ENCODE measurements at places on chromosomes 16 and 17.

GRCh38 chr16:8459085-8459733 is 131.1 kb downstream of the TMEM114 start:
- DNase-seq: no peak

DNA sequence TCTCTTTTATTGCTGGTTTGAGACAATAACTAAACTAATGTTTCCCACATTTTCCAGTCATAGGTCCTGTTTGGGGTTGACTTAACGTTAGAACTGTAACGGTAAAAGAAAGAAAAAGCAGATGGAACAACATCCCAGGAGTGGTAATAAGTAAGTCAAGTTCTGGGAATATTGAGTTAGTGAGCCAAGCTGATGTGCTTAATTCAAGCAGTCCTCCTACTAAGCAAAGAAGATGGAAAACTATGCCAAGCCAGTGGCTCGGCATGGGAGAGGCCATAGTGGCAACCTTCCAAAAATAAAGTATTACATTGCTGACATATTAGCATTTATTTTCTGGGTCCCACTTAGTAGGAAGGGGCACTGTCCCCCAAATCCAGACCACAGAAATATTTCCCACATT is 161.7 kb upstream of the CDH5 start:
- no peak for DNase-seq

GRCh38 chr16:57462978-57463362 is 491 bp downstream of the POLR2C start:
- DNase-seq: no peak

GRCh38 chr17:19897903-19898302 is 30.2 kb upstream of the ULK2 start:
- DNase-seq: no peak

DNA sequence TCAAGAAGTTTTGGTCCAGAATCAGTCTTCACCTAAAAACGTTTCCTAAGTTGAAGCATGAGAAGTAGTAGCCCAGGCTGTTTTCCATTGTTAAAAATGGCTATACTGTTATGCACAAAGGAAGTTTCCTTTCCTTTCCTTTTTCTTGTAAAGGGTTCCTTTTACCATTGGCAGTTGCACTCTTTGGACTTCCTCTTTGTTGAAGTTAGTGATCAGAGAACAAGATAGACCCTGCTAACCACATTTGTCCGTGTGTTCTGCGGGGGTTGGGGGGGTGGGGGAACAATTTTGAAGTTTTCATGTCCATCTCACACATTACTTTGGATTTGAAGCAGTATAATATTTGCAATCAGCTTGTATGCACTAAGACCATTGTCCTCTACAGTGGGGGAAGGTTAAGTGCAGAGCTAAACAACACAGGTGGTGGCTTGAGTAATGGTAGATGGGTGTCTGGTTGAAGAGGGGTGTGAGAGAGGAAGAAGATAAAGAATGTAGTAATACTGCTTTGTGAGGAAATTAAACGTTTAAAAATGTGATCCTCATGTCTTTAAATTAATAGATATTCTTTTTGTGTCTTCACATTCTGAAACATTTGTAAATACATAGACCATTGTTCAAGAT is 1.4 kb downstream of the LPCAT2 start:
- DNase-seq: peak; percentile 41

- DNase-seq: peak; percentile 85
Measured at GRCh38 chr16:56988948-56989945, at the start of gene NLRC5. TSS of gene NLRC5 (plus strand) at chr16:56989557. CDS start at chr16:57020713, 31,156 bp downstream.

- peak; percentile 82 for DNase-seq
Measured at GRCh38 chr16:11105038-11105903, 150.7 kb downstream of the SOCS1 start.

- DNase-seq: no peak
Measured at GRCh38 chr17:50240851-50241250, 33.4 kb upstream of the TMEM92 start.

GRCh38 chr16:4461250-4462085 is 13.0 kb downstream of the NMRAL1 start:
- no peak for DNase-seq

DNA sequence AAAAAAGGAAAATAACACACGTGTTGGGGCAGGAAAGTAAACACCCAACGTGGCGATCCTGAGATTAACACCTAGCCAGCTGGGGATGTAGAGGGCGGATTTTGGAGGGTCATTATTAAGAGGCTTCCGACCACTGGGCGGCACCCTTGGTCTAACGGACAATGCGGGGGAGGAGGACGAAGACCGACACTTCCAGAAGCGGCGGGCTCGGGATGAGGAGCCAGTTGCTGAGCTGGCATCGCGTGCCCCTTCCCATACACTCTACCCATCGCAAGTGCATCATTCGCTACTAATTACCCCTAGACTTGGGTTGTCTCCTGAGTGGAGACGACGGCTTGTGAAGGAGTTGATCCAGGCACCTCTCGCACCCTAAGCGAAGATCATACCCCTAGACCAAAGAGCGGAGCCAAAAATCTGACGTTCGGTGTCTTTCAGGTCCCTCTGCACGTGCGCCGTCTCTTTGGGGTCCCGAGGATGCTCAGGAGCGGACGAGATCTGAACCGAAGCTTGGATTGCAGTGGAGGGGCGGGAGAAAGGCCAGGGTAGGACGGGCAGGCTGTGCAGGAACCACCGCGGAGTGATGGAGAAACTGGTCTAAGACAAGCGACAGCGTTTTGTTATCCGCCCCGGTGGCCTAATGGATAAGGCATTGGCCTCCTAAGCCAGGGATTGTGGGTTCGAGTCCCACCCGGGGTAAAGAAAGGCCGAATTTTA is 17.6 kb downstream of the ZNF213 start:
- peak; percentile 67 for DNase-seq

GRCh38 chr17:19939993-19940721 is 37.5 kb downstream of the AKAP10 start:
- no peak for DNase-seq

DNA sequence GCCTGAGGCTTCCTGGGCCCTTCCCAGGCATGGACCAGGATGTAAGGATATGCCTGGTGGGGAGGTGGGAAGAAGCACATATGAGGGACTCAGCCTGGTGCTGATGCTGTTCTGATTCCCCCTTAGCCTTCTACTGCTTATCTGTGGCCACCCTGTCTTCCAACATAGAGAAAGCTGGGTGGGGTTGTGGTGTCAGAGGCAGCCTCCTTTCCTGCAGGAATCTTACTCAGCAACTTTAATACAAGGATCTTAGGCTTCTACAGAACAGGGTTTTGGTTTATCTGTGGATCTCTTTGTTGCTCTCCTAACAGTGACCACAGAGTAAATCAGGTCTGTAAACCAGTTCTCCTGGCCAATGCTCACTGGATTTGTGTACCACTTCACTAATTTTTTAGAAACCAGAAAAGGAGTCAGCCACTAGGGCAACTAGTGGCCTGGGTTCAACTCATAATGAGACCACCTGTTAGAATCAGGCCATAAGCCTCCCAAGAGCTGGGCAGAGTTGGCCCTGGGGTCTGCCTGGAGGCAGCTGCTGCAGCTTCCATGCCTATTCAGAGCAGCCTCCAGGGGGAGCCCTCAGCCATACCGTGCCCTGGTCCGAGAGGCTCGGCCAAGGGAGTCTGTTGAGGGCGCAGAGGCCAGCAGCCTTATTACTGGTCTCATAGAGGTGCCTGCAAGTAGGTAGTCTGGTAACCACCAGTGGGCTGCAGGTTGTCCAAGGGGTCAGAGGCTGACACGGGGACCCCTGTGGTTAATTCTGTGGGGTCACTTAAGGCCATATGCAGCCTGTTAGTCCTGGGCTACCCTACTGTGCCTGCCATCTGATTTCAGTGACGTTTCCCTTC is 7.1 kb downstream of the HAS3 start:
- DNase-seq: peak; percentile 17

GRCh38 chr16:88769617-88770460 is 15.2 kb downstream of the PIEZO1 start:
- no peak for DNase-seq

GRCh38 chr16:89870440-89870839 is 3.0 kb upstream of the TCF25 start:
- DNase-seq: no peak

GRCh38 chr17:9162275-9162985 is 141.1 kb downstream of the NTN1 start:
- no peak for DNase-seq

- no peak for DNase-seq
Measured at GRCh38 chr17:81489998-81490992, 22.3 kb downstream of the ACTG1 start.

GRCh38 chr16:9012330-9012729 is 48.6 kb upstream of the USP7 start:
- no peak for DNase-seq

DNA sequence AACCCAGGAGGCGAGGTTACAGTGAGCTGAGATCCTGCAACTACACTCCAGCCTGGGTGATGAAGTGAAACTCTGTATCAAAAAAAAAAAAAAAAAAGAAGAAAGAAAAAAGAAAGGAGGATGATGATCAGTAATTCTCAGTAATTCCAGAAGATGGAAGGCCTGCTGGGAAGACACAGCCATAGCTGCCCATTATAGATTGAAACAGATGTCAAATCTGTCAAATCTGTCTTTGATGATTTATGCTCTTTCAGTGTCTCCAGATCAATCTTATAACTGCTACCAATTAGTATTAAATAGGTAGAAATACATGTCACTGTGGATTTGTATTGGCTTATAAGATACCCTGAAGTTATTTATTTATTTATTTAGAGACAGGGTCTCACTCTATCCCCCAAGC is 42.9 kb upstream of the CPPED1 start:
- no peak for DNase-seq

DNA sequence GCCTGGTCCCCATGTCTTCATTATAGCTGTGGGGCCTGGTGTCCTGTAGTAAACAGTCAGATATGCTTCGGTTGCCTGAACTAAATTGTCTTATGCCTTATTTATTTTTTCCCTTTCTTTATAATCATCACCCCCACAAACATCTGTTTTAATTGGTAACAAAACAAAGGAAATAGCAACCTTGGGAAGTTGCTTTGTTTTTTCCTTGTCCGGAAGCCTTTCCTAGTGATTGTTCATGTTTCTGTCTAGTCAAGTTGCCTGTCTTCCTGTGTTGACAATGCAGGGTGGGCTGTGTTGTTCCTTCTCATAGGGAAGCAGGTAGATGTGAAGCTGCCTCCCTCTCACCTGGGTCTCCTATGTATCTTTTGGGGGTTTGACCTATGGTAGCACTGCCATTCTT is 16.7 kb downstream of the PGS1 start:
- no peak for DNase-seq

All from CD14-positive monocyte (primary cell).